ENCODE measurements at places on chromosomes 5 and 9.

DNA sequence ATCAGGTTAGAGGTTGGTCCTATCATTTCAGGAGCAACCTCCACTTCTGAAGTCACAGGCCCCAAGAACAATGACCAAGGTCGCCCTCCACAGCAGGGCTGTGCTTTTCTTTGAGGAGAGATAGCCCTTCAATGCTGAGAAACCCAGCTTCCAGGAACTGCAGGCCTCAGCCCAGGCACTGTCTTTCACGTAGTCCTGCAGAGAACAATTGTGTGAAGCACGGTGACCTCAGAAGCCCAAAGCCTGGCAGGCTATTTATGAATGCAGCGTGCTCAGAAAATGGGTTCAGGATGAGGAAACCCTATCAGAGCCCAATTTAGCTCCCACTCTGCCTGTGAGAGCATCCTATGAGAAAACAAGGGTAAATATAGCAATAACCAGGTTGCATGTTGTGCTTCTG lies 388.3 kb downstream of the PLK2 start:
- no peak for DNase-seq

DNA sequence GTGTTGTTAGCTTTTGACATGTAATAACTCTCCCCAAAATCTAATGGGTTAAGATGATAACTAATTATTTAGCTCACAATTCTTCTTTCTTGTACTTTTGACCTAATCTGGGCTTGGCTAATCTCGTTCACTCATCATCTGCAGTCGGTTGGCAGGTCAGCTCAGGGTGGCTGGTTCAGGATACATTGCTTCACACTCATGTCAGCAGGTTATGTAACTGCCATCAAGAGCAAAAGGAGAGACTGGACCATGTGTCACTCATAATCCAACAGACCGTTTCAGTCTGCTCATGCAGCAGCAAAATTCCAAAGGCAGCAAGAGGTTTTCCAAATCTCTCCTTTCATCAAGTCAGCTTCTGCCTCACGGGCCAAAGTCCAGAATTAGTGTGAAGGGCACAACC lies 998.4 kb upstream of the CTNND2 start:
- no peak for DNase-seq

- DNase-seq: no peak
Observed at GRCh38 chr9:125141251-125141650, 2.1 kb downstream of the SCAI start.

- DNase-seq: no peak
Observed at GRCh38 chr9:36987409-36987808, 46.7 kb downstream of the PAX5 start.

DNA sequence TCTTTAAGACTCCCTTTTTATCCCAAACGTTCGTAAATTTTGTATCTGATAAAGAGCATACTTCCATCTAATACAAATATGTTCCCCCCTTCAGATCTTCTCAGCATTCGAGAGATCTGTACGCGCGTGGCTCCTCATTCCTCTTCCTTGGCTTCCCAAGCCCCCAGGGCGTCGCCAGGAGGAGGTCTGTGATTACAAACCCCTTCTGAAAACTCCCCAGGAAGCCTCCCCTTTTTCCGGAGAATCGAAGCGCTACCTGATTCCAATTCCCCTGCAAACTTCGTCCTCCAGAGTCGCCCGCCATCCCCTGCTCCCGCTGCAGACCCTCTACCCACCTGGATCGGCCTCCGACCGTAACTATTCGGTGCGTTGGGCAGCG lies 19.9 kb downstream of the CDKN2A start:
- DNase-seq: no peak

DNA sequence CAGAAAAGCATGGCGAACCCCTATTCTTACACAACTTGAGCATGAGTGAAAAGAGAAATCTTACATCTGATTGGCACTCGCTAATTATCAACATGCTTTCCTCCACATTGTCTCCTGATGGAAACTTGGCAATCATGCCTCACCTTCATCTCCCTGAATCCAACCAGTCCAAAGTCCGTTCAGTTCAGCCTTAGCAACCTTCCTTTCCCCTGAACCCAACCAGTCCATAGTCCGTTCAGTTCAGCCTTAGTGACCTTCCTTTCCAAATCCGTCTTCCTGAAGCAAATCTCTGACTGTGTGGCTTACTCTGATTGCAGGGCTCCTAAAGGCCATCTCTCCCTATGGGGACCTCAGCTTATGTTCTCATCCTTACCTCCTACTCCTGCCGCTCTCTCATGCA lies 538.3 kb upstream of the CLINT1 start:
- no peak for DNase-seq

DNA sequence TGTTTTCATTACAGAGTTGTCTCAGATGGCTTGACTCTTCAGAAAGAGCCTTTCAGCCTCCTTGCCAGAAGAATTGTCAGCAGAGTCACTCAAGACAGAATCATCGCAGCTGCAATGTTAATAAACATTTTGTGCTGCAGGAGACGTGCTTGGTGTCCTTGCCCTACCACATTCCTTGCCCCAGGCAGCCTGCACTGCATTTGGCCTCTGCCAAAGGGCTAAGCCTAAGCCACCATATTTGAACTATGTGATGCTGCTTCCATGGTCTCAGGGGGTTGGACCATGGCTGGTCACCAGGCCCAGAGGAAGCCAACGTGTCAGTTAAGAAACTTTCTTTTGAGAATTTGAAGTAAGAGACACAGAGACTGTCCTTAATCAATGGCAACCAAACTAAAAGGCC lies 145.4 kb downstream of the ACTL7B start:
- DNase-seq: no peak

DNA sequence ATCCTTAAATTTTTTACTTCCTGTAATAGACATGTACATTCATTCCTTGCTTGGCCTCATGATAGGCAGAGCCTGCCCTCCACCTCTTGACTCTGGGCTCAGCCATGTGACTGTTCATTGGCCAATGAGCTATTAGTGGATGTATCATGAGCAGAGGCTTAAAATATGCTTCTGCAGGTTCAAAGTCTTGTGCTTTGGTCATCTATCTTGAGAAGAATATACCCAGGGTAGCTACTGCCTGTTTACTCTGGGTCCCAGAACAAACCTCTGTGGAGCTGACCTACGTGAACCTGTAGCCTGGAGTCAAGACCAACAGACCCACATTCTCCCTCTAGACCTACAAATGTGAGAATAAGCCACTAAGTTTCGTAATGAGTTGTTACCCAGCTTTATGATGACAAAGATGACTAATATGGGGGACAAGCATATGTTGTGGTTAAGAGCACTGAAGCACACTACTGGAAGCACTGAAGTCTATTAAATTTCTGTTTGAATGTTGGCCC lies 244.4 kb downstream of the MAST4 start:
- no peak for DNase-seq

DNA sequence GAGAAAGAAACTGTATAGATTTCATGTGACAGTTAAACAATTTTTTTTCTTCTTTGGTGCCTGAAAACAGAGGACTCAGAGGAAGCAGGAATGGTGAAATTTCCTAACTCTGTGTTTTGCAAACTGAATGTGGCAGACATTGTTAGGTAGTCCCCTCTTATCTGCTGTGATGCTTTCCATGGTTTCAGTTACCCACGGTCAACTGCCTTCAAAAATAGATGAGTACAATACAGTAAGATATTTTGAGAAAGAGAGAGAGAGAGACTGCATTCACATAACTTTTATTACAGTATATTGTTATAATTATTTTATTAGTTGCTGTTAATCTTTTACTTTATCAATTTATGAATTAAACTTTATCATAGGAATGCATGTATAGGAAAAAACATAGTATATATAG lies 627.2 kb downstream of the CCDC171 start:
- DNase-seq: no peak

GRCh38 chr9:73446306-73446705 lies 294.6 kb downstream of the ANXA1 start:
- DNase-seq: no peak

GRCh38 chr5:3609120-3609681 lies 13.6 kb downstream of the IRX1 start:
- DNase-seq: no peak

DNA sequence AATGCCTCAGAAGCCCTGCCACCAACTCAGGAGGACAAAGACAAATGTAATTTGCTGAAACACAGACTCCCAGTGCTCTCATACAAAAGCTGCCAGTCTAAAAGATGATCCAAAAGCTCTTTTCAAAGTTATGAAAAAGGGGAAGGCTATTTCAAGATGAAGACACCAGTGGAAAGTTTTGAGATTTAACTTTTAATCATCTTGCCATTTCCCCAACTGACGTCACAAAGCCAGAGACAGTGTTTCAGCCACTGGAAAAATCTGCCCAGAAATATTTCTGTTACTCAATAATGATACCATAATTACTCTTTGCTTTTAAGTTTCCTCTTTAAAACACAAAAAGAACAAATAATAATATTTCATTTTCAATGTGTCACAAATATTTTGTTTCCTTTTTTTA lies 20.9 kb downstream of the ENG start:
- DNase-seq: no peak

GRCh38 chr5:20536341-20536740 lies 548.3 kb upstream of the CDH18 start:
- no peak for DNase-seq

DNA sequence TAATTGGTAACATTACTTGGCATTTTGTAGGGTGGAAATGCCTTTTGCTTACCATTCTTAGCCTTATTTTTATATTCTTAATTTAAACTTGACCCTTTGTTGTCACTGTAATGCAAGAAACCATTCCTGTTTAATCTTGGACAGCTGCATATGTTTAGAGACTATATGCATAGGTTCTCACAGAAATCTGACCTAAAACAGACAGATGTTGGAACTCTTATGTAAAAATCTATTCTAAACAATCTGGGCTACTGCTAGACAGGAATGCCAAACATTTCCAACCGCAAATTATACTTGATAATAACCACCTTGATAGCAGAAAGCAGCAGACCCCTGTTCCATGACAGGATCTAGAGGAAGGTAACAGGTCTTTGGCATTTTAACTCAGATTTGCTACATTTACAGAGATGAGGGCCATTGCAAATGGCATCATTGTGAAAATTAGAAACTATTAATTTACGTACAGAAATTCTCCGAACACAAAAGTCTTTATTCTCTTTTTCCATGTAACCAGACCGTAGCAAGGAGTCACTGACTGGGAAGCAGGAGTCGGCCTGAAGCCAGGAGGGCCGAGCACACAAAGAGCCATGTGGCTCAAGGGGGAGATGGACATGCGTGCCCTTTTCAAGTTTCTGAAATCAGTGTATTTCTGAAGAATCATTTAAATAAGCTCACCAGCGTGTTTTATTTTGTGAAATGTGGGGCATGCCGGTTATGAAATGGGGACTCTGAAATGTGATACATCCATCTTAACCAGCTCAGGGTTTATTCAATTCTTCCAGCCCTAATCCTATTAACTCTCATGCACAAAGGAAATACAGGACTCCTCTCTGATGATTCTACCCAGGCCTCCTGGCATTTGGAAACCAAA lies 139.3 kb downstream of the AOPEP start:
- DNase-seq: no peak

GRCh38 chr9:26219961-26220360 lies 541.7 kb upstream of the TUSC1 start:
- DNase-seq: no peak

- no peak for DNase-seq
Observed at GRCh38 chr5:29412979-29413378, 1780.5 kb upstream of the CDH6 start.

- no peak for DNase-seq
Observed at GRCh38 chr9:77601476-77602099, 46.5 kb downstream of the GNA14 start.
